ENCODE measurements at places on chromosomes 1 and 21.

GRCh38 chr1:184062640-184063286 lies 11.2 kb downstream of the TSEN15 start:
- no peak for DNase-seq

DNA sequence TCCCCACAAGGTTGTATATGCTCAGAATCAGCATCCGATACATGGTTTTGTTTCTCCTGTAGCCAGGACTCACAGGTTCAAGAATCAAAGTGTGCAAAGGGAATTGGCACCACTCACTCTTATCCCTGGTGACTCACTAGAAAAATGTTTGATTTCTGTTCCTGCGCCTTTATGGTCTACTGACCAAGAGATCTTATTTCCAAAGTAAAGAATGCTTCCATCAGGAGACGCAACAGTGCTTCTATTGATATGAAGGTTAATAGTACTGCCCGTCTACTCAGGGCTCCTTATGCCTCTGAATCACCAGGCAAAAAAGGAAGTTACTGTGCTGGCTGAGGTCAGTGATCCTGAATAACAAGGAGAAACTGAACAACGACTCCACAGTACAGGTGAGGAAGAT lies 1392.0 kb upstream of the PRMT6 start:
- DNase-seq = no peak

DNA sequence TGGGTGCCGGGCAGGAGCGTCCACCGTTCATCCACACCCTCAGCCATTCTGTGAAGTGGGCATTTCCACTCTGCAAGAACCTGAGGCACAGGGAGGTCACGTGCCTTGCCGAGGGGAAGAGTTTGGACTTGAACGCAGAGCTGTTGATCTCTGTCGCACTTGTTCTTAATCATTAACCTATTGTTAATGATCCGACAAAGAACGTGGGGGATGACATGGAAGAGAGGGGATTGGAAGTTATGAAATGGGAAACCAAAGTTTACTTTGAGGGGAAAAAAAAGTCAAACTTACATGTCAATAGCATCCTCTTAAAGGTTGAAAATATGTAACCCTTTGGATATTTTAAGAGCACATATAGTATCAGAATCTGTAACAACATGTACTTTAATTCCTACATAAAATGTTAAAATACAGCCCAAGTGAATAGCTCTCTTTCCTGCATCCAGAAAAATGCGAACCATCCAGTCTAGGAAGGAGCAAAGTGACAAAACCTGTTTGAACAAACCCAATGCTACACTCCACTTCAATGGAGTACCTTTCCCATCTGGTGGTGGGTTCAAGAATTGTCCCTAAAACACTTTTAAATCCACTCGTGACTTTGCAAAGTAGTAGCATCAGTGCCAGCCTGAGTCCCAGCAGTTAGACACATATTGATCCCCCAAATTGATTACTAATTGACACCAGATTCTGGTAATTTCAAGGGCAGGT lies 75.5 kb downstream of the SETD4 start:
- no peak for DNase-seq

- DNase-seq = no peak
These were observed 23.0 kb upstream of the ABCD3 start for GRCh38 chr1:94395231-94395630.

DNA sequence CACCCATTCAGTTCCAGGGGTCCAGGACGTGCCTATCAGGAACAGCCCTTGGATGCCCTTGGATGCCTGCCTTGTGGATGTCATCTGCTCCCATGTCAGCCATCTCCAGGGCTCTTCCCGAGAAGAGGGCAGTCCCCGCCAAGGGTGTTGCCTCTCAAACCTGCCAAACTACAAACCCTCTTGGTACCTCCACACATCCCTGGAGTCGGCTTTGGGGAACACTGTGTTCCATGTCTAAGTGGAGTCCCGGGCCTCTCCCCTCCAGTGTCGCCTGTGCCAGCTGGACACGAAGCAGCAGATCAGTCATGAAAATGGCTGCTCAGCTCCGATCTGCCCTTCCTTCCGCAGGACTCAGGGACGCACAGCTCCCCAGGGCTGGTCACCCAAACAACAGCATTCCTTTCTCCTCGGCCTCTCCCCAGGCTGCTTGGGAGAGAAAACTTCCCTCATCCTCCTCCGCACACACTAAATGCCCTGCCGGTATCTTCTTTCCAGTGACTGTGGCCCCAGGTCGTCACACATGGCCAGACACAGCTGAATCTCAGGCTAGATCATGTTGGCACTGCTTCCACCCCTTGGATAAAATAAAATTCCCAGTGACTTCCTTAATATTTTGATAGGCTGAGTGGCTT lies 53.4 kb downstream of the GALNT2 start:
- no peak for DNase-seq

DNA sequence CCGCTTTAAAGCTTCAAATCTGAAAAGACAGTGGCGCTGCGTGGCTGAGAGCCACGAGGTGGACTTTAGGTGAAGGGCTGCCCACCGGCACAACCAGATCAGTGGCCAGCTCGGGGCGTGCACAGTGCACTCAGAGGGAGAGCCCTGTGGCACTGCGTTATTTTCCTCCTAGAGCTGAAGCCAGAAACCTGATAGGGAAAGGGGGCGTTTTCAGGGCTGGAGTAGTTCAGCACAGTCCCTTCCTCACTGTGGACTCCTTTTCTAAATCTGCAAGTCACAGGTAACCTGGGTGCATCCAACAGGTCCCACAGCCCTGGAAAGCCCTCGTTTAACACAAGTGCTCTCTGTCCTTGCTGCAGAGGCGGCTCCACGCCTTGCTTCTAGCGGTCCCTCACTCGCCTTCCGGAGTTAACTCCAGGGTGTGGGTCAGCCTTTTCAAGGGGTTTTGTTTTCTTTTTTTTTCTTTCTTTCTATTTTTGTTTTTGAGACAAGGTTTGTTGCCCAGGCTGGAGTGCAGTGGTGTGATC lies 81.2 kb downstream of the GALNT2 start:
- no peak for DNase-seq

- DNase-seq = no peak
These were observed 55.0 kb upstream of the ZNF326 start for GRCh38 chr1:89939693-89940438.

- no peak for DNase-seq
These were observed 19.8 kb upstream of the BOLA1 start for GRCh38 chr1:149879556-149879955.

- no peak for DNase-seq
These were observed at the start of gene GPR61 for GRCh38 chr1:109539676-109540075. GPR61 (plus strand) TSS chr1:109539872; CDS start chr1:109543023, 3,151 bp downstream.

GRCh38 chr1:203286161-203286984 lies 18.9 kb upstream of the BTG2 start:
- DNase-seq = no peak

DNA sequence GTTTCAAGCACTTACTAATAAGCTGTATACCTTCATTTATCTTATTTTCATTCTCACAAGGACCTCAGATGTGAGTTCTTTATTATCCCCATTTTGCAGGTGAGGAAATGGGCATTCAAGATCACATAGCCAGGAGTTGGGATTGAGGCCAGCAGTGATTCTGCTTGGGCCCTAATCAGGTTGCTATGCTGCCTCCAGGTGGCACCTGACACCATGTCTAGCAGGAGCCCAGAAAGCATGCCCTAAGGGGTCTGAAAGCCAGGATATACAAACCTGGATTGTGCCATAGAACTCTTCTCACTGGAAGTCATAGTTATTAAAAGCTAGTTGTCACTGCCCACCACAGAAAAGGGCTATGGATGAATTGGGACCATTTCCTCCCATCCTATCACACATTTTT lies 61.1 kb downstream of the FYB2 start:
- DNase-seq = no peak

GRCh38 chr1:181989261-181989920 lies 72.1 kb downstream of the ZNF648 start:
- no peak for DNase-seq

GRCh38 chr1:154557939-154558719 lies at the start of gene UBE2Q1:
UBE2Q1 (minus strand) TSS chr1:154558662; CDS start chr1:154558553, 109 bp downstream.
- DNase-seq = peak; percentile 11

GRCh38 chr1:87062687-87063086 lies 148.3 kb downstream of the HS2ST1 start:
- no peak for DNase-seq

DNA sequence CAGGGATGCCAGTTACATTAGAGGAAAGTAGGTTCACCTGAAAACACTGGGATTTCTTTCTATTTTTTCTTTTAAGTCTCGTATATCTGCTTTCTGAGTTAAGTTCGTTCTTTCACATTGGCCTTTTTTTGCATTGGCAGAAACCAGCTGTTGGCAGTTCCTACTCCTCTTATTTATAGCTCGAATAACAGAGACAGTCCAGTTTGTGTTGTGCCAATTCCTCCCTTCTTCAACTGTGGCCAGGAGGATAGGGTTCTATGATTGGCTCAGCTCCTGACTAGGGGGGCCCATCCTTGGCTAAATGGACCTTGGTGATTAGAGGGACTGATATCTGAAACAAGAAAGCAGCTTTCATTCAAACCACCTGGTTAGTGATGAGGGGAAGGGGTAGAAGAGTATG lies 115.8 kb downstream of the RPS6KC1 start:
- no peak for DNase-seq

DNA sequence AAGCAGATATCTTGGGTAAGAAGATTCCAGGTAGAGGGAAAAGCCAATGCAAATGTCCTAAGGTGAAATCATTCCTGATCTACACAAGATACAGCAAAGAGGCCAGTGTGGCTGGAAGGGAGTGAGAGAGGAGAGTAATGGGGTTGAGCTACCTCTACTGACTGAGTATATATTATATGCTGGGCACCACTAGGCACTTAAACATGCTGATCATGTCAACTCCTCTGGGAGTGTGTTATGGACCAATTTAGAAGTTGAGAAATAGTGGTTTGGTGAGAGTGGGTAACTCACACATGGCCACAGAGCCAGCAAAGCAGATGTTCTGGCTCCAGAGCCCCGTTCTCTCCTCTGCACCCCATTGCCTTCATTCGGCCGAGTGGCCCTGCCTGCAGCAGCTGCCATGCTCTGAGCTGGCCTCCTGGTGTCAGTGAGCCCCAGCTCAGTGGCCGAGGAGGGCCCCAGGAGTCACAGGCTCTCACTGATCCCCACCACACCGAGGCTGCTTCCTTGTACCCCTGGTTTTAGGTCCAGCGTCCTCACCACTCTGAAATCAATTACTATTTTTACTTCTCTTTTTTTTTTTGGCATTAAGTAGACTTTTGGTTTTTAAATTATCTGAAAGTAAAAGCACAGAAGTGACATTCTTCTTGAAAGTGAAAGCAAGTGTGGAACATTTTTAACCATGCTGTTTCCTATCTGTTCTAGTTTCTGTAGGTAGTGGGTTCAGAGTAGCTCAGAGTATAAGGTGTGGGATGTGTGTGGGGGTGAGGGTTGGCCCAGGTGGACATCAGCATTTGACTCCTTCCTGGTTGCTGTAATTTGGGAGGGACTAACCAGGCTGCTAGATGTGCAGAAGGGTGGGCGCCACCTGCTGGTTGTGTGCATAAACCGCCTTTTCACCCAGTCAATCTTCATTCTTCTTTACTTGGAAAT lies 45.8 kb upstream of the CRNN start:
- DNase-seq = peak; percentile 46
